Kidney (tissue), 22 donors: ENCODE measurements at places on chromosomes 2 and 18. TPM values are rescaled to one million over a fixed set of nuclear protein-coding genes. Genes with fewer than 3 reads are reported as not detected.

The TEX44 gene
- not detected for total RNA-seq

The ALPI gene
- total RNA-seq = 0.09 TPM

The TMEM37 gene
- total RNA-seq = 59.4 TPM

The SERPINB4 gene
- total RNA-seq = not detected

The ADD2 gene
- 2.9 TPM for total RNA-seq

GRCh38 chr2:170339750-170340692 lies 162.1 kb downstream of the MYO3B start:
- no peaks in the 10 kb centered on the region for H3K27me3 ChIP-seq
- H3K4me3 ChIP-seq = no peak overlapping the region
- no peaks in the 10 kb centered on the region for H3K36me3 ChIP-seq
- H3K27ac ChIP-seq = no peak overlapping the region

DNA sequence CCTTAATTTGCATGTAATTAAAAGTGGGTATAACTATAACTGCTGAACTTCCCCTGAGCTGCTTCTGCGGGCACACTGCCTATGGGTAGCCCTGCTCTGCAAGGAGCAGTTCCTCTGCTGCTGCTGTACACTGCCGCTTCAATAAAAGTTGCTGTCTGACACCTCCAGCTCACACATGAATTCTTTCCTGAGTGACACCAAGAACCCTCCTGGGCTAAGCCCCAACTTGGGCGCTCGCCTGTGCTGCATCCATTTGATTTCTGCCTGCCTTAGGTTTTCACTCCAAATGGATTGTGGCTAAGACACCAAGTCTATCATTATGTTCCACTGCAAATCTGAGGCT lies 215.7 kb downstream of the ANAPC1 start:
- peaks cover 2% of the 10 kb centered on the region for H3K4me1 ChIP-seq
- H3K27ac ChIP-seq = no peak overlapping the region
- DNase-seq = no peak
- H3K27me3 ChIP-seq = no peaks in the 10 kb centered on the region

DNA sequence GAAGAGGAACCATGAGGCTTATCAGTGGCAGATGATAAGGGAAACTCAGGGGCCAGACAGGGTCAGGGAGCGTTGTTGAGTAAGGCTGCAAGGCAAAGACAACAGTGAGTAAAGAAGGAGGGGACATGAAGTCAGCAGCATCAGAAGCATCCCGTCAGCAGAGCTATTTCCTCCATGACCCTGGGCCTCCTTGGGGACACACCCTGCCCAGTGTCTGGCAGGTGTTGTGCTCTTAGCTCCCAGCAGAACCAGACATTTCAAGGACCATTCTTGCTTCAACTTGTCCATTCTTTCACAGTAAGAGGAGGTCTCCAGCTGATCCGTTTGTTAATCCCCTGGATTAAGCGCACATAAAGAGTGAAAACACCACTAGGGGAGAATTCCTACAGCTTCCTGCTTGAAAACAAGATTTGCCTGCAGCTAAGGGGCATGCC lies 88.7 kb upstream of the MEIS1 start:
- no peak overlapping the region for H3K4me3 ChIP-seq
- DNase-seq = no peak
- H3K36me3 ChIP-seq = no peaks in the 10 kb centered on the region
- no peaks in the 10 kb centered on the region for H3K4me1 ChIP-seq
- no peaks in the 10 kb centered on the region for H3K27me3 ChIP-seq

DNA sequence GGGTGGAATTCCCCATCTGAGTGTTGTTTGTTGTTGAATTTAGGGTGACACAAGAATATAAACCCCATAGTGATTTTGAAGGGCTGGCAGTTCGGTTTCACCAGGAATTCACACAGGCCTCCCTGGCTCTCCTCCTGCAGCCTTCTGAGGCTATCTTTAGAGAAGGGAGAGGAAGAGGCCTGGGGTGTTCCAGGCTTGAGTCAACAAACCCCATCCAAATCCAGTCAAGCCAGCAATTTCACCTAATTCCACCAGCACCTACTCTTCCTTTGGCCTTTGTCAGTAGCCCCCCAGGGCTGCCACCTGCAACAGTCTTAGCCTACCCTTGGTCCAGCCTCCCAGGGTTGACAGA lies 32.0 kb downstream of the MARCHF4 start:
- no peaks in the 10 kb centered on the region for H3K4me1 ChIP-seq
- no peaks in the 10 kb centered on the region for H3K27me3 ChIP-seq
- DNase-seq = no peak
- no peak overlapping the region for H3K27ac ChIP-seq
- H3K4me3 ChIP-seq = no peak overlapping the region

- no peak for DNase-seq
- no peak overlapping the region for H3K27ac ChIP-seq
- H3K36me3 ChIP-seq = no peaks in the 10 kb centered on the region
- H3K27me3 ChIP-seq = no peaks in the 10 kb centered on the region
Observed at GRCh38 chr18:22337833-22338232, 79.9 kb downstream of the CTAGE1 start.

DNA sequence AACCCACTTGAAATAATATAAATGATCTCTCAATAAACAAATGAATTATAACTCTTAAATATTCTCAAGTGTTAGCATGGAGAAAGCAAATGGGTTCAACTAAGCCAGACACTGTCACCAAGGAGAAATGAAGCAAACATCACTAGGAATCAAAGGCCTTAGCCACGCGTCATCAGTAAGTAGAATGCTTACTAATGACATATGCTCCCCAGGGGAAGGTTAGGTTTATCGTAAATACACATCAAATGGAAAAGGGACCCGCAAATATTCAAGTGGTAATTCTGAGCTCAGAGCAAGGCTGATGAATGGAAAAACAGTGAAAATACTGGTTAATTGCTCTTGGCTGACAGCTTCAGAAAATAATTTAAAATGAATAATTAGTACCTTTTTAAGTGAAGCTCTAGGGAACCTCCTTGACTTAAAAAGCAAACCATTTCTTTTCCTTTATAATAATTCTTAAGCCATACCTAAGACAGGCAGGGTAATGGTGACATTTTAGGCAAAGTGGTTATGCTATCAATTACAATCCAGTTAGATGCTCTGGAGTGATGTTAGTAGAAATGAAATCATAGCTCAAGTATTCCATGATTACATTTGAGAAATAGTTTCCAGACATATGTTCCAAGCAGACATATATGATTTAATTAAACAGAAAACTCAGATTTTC lies 101.5 kb downstream of the ALPK2 start:
- DNase-seq = no peak
- H3K4me3 ChIP-seq = no peak overlapping the region
- no peaks in the 10 kb centered on the region for H3K36me3 ChIP-seq
- no peaks in the 10 kb centered on the region for H3K27me3 ChIP-seq
- H3K4me1 ChIP-seq = no peaks in the 10 kb centered on the region

DNA sequence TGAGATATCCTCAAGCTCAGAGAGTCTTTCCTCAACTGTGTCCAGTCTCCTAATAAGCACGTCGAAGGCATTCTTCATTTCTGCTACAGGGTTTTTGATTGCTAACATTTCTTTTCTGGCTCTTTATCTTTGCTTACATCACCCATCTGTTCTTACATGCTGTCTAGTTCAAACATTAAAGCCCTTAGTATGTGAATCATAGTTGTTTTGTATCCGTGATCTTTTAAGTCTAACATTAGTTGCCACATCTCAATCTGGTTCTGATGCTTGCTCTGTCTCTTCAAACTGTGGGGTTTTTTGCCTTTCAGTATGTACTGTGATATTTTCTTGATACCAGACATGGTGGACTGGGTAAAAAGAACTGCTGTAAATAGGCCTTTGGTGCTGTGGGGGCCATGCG lies 235.2 kb downstream of the SH3RF3 start:
- H3K36me3 ChIP-seq = no peaks in the 10 kb centered on the region
- no peaks in the 10 kb centered on the region for H3K27me3 ChIP-seq
- DNase-seq = no peak
- H3K4me1 ChIP-seq = no peaks in the 10 kb centered on the region

DNA sequence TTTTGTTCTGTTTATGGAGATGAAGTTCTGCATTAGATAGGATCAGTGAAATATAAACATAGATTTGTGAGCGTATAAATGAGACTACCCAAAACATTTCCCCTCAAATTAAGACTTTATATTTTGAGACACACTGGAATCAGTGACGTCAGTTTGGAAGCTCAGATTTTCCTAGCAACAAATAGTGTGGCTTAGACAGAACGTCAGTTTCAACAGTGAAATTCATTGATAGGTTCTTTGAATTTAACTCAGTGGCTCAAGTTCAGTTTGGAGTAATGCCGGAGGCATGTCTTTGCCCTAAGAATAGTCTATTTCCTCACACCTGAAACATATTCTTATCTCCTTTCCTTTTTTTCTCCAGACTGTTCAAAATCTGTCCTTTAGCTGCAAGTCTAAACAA lies 113.6 kb upstream of the ARHGAP15 start:
- no peaks in the 10 kb centered on the region for H3K36me3 ChIP-seq
- no peaks in the 10 kb centered on the region for H3K4me1 ChIP-seq
- H3K27ac ChIP-seq = no peak overlapping the region
- no peak for DNase-seq
- H3K4me3 ChIP-seq = no peak overlapping the region
- H3K27me3 ChIP-seq = no peaks in the 10 kb centered on the region

DNA sequence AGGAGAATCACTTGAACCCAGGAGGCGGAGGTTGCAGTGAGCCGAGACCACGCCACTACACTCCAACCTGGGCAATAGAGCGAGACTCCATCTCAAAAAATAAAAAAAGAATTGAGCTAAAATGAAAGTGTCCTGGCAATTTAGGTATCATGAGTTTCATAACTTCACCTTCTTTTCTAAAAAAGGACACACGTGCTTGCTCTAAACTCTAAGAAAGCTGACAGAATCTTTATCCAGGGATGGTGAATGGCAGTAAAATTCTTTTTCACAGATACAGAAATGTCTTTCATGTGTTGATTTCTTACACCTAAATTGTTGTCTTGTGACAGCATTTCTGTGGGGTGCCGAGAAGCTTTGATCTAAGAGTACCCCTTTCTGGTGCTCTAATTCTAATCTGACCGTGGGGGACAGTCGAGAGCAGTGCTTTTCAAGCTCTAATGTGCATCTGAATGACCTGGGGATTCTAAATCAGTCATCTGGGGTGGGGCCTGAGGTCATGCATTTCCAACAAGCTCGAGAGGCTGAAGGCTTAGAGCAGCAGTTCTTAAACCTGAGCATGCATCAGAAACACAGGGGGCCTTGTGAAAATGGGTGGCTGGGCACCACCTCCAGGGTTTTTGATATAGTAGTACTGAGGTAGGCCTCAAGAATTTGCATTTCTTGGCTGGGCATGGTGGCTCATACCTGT lies 42.1 kb upstream of the REL start:
- no peak overlapping the region for H3K27ac ChIP-seq
- H3K4me3 ChIP-seq = no peak overlapping the region
- H3K36me3 ChIP-seq = no peaks in the 10 kb centered on the region

GRCh38 chr2:209960045-209960444 lies 42.4 kb upstream of the RPE start:
- no peaks in the 10 kb centered on the region for H3K27me3 ChIP-seq
- DNase-seq = no peak
- no peaks in the 10 kb centered on the region for H3K36me3 ChIP-seq
- no peak overlapping the region for H3K4me3 ChIP-seq

DNA sequence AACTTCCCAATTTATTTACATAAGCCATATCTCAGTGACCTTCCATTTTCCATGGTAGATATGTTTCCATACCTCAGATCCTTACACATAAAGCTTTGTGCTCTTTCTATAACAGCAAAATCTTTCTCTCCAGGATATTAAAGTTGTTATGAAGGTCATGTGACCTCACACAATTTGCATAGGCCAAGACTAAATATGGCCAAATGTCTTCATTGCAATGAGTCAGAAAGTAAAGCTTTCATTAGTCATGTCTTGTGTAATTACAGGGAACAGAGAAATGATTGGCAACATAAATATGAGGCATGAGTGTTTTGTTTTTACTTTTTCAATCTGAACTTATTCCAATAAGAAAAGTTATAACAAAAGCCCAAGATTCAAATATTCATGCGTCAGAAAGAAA lies 243.5 kb downstream of the ASXL3 start:
- no peak overlapping the region for H3K27ac ChIP-seq
- no peak for DNase-seq
- H3K36me3 ChIP-seq = no peaks in the 10 kb centered on the region
- H3K27me3 ChIP-seq = no peaks in the 10 kb centered on the region
- no peak overlapping the region for H3K4me3 ChIP-seq
- no peaks in the 10 kb centered on the region for H3K4me1 ChIP-seq
